Lower lobe of right lung (tissue), 2 donors: ENCODE measurements at places on chromosomes 2 and 18. TPM values are rescaled to one million over a fixed set of nuclear protein-coding genes. Genes with fewer than 3 reads are reported as not detected.
A peak's percentile ranks its signal among the peaks of the same experiment; 100 is the strongest.

DNA sequence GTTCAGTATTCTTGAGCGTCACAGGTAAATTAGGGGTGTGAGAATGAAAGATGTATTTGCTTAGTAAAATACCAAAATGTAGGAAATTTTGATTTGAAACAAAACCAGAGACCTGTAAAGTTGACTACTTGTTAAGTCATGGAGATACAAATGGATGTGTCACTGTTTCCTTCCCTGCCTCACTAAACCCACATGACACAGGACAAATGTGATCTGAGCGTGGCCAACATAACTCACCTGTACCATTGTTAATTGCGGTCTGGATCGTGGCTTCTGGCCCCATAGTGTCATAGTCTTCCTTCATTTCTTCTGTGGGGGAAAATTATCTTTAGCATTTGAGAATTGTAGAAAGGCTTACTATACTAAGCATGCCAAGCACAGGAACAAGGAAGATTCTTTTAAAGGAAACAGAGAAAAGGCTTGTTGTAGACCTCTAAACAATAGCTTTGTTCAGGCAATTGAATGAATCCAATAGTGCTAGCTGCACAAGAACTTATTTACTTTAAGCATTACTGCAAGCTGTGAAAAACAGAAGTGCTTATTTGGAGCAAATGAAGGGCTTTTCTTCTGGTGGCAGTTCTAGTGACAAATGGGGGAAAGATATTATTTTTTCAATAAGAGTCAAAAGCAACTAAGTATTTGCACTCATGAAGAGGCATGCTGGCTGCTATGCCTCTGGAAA lies 95.2 kb downstream of the ZEB2 start:
- H3K4me3 ChIP-seq, result no peak overlapping the region
- no peak overlapping the region for H3K27ac ChIP-seq
- H3K27me3 ChIP-seq, result no peaks in the 10 kb centered on the region

DNA sequence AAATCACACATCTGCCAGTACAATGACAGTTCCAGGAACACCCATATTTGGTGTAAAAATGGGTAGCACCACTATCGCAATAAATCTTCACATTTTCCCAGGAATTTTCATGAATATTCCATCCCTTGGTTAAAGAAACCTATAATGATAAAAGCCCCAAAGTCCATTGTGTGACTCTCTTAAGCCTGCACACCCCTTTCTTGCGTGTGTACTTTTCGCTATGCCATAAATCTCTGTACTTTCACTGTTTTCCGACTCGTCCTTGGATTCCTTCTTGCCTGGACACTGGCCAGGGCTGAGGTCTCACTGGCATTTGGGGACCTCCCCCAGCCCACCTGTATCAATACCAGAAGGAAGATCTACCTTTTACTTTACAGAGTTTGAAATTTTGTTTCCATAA lies 172.3 kb downstream of the RNF152 start:
- no peaks in the 10 kb centered on the region for H3K36me3 ChIP-seq
- no peak overlapping the region for H3K27ac ChIP-seq
- H3K4me3 ChIP-seq, result no peak overlapping the region

GRCh38 chr2:147027436-147027835 lies 817.4 kb upstream of the ACVR2A start:
- peaks cover 11% of the 10 kb centered on the region for H3K4me1 ChIP-seq
- DNase-seq, result no peak
- H3K4me3 ChIP-seq, result no peak overlapping the region
- H3K27me3 ChIP-seq, result no peaks in the 10 kb centered on the region
- H3K36me3 ChIP-seq, result no peaks in the 10 kb centered on the region

GRCh38 chr2:211306929-211307328 lies 750.5 kb downstream of the CPS1 start:
- no peaks in the 10 kb centered on the region for H3K4me1 ChIP-seq
- no peak overlapping the region for H3K27ac ChIP-seq
- no peaks in the 10 kb centered on the region for H3K36me3 ChIP-seq
- DNase-seq, result no peak
- no peaks in the 10 kb centered on the region for H3K27me3 ChIP-seq

DNA sequence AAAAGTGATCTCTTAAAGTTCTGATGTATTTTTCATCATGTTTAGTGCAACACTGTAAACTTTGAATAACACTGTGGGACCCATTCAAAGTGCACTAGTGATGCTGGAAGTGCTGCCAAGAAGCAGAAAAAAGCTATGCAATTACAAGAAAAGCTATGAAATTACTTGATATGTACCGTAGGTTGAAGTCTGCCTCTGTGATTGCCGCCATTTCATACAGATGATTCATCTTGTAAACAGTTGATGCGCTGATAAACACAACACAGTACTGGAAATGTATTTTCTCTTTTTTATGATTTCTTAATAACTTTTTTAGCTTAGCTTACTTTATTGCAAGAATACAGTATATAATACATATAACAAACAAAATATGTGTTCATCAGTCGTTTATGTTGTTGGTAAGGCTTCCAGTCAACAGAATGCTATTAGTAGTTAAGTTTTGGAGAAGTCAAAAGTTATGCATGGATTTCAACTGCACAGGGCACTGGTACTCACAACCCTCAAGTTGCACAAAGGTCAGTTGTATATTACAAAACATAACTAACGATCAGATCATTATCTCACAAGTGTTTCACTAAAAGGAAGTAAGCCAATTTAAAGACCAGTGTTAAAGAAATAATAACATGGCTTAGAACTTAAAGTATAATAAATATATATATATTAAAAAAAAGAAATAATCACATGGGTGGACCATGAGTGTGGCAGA lies 82.0 kb downstream of the SGPP2 start:
- no peaks in the 10 kb centered on the region for H3K27me3 ChIP-seq
- no peaks in the 10 kb centered on the region for H3K4me1 ChIP-seq
- H3K4me3 ChIP-seq, result no peak overlapping the region
- H3K36me3 ChIP-seq, result no peaks in the 10 kb centered on the region
- DNase-seq, result no peak
- H3K27ac ChIP-seq, result no peak overlapping the region

GRCh38 chr18:65852273-65852672 lies 101.5 kb downstream of the CDH7 start:
- DNase-seq, result no peak
- no peak overlapping the region for H3K27ac ChIP-seq
- no peaks in the 10 kb centered on the region for H3K27me3 ChIP-seq
- H3K4me1 ChIP-seq, result no peaks in the 10 kb centered on the region
- no peak overlapping the region for H3K4me3 ChIP-seq
- no peaks in the 10 kb centered on the region for H3K36me3 ChIP-seq

- H3K36me3 ChIP-seq, result no peaks in the 10 kb centered on the region
- H3K4me1 ChIP-seq, result peaks cover 40% of the 10 kb centered on the region
- no peak for DNase-seq
- no peaks in the 10 kb centered on the region for H3K27me3 ChIP-seq
- H3K4me3 ChIP-seq, result no peak overlapping the region
Observed at GRCh38 chr2:32007121-32007391, 3.8 kb downstream of the MEMO1 start.

DNA sequence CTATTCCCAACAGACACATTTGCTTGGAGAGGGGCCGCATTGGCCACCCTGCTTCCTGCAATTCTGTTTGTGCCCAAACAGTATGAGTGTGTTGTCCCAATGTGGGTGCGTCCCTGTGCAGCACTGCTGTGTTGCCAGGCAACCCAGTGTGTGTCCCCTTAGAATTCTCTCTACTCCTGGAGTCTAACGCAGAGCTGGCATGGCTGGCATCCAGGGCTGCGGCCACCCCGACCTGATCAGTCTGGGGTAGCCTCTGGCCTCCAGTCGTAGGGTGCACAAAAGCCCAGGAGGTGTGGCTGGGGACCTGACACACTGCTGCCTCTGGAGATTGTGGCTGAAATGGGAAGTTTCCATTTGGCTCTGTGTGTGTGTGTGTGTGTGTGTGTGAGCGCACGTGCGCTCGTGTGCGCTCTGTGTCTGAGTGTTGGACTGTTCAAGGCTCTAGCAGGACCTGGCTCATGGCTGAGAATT lies 48.0 kb downstream of the TEX44 start:
- peak; percentile 72 for DNase-seq
- H3K36me3 ChIP-seq, result no peaks in the 10 kb centered on the region
- peaks cover 46% of the 10 kb centered on the region for H3K4me1 ChIP-seq
- H3K27me3 ChIP-seq, result no peaks in the 10 kb centered on the region
- peak overlapping the region; percentile 84 for H3K27ac ChIP-seq
- H3K4me3 ChIP-seq, result no peak overlapping the region

DNA sequence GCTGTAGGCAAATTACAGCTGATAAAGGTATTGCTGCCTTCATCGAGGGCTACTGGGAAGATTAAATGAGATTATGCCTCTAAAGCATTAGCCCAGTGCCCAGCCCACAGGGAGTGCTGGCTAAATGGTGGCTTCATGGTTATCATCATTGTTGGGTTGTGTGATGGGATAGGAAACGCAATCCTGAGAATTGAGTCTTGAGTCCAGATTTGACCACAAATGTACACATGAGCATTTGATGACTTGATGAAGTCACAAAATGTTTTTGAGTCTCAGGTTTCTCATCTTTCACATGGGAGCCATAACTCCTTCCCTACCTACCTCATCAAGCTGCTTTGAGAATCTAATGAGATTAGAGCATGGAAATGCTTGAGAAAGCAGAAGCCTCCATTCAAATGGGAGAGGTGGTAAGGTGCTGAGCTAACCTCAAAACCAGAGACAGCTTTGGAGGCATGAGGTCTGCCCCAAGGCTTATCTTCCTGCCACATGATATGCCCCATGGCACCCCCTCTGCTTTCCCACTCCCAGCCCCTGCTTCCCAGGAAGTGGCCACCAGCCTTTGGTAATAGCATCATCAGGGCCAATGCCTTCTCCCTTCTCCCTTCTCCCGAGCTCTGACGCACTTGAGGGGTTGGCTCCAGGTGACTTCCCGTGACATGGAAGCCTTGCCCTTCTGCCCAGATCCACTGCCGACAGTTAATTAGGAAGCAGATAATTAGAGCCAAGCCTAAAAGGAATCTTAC lies 149.4 kb upstream of the EPAS1 start:
- no peak overlapping the region for H3K27ac ChIP-seq

Gene EFR3B
- 9.0 TPM for total RNA-seq
